A549 (cell line): ENCODE measurements at places on chromosomes 16 and 17. TPM values are rescaled to one million over a fixed set of nuclear protein-coding genes. Genes with fewer than 3 reads are reported as not detected.

RAMP2 gene
- polyA plus RNA-seq: 0.30 to 1.0 TPM (median 0.87 TPM) in 3 replicates

COQ7 gene
- 15.9 to 18.5 TPM (median 16.3 TPM) in 3 replicates for polyA plus RNA-seq

FAM20A gene
- polyA plus RNA-seq: 0.03 to 0.09 TPM in 2 of 3 replicates, not detected in the other

PIGL gene
- polyA plus RNA-seq: 25.5 to 28.6 TPM (median 27.5 TPM) in 3 replicates

NRN1L gene
- not detected in 3 replicates for polyA plus RNA-seq

CLDN6 gene
- polyA plus RNA-seq: 0.13 to 0.25 TPM (median 0.20 TPM) in 3 replicates

TPSD1 gene
- not detected in 3 replicates for polyA plus RNA-seq

PSME3IP1 gene
- polyA plus RNA-seq: 157 to 159 TPM (median 158 TPM) in 3 replicates

HOXB13 gene
- 3.0 to 3.5 TPM (median 3.2 TPM) in 3 replicates for polyA plus RNA-seq

GPRC5C gene
- 42.4 to 49.2 TPM (median 44.0 TPM) in 3 replicates for polyA plus RNA-seq

ZFP3 gene
- polyA plus RNA-seq: 1.6 to 1.9 TPM (median 1.7 TPM) in 3 replicates

ADCY9 gene
- 7.6 to 9.4 TPM (median 8.7 TPM) in 3 replicates for polyA plus RNA-seq

HOXB2 gene
- 0.58 to 0.65 TPM (median 0.60 TPM) in 3 replicates for polyA plus RNA-seq

ETV4 gene
- polyA plus RNA-seq: 14.0 to 21.4 TPM (median 18.5 TPM) in 3 replicates

TPSB2 gene
- polyA plus RNA-seq: not detected in 3 replicates

TSNAXIP1 gene
- 0.97 to 1.2 TPM (median 1.1 TPM) in 3 replicates for polyA plus RNA-seq

SLC6A4 gene
- polyA plus RNA-seq: 0.04 TPM in 1 of 3 replicates, not detected in the others

SLC38A8 gene
- polyA plus RNA-seq: not detected in 3 replicates

TBC1D3E gene
- 0.12 TPM in 1 of 3 replicates, not detected in the others for polyA plus RNA-seq

PLA2G10 gene
- polyA plus RNA-seq: 0.37 to 0.70 TPM (median 0.38 TPM) in 3 replicates

KRTAP2-1 gene
- polyA plus RNA-seq: not detected in 3 replicates

GFAP gene
- polyA plus RNA-seq: 1.2 to 1.5 TPM (median 1.4 TPM) in 3 replicates

MYO15A gene
- 0.07 to 0.36 TPM (median 0.26 TPM) in 3 replicates for polyA plus RNA-seq

SEPTIN1 gene
- 0.58 to 0.73 TPM (median 0.65 TPM) in 3 replicates for polyA plus RNA-seq

ITGAD gene
- not detected in 3 replicates for polyA plus RNA-seq

TMED6 gene
- 0.19 to 0.44 TPM (median 0.20 TPM) in 3 replicates for polyA plus RNA-seq

PRCD gene
- not detected in 3 replicates for polyA plus RNA-seq

ITGAL gene
- polyA plus RNA-seq: 0.08 to 0.51 TPM (median 0.17 TPM) in 3 replicates
